ENCODE measurements at places on chromosomes 11 and 22. TPM values are rescaled to one million over a fixed set of nuclear protein-coding genes. Genes with fewer than 3 reads are reported as not detected.

The CASP5 gene
- total RNA-seq: not detected

DNA sequence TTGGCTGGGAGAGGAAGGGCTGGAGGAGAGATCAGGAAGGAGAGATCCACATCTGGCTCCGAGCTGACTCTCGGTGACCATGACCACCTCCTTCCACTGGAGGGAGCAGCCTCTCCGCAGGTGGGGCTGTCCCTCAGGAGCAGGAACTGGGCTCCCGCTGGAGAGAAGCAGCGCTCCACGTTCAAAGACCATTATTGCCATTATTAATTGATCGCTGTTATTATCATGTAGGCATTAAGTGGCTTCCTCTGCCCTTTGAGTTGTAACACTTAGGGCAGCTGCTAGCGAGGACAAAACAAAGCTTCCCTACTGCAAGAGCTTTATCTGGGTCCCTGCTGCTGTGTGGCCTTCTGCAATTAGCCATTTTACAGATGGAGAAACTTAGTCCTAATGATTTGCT is 251.9 kb downstream of the ST3GAL4 start:
- H3K4me1 ChIP-seq: peaks cover 11% of the 10 kb centered on the region
- H3K4me3 ChIP-seq: no peak overlapping the region
- peak; percentile 60 for DNase-seq
- peak overlapping the region; percentile 63 for H3K27ac ChIP-seq
- no peaks in the 10 kb centered on the region for H3K36me3 ChIP-seq
- peaks cover 4% of the 10 kb centered on the region for H3K27me3 ChIP-seq

- no peaks in the 10 kb centered on the region for H3K36me3 ChIP-seq
- peaks cover 18% of the 10 kb centered on the region for H3K4me1 ChIP-seq
- H3K4me3 ChIP-seq: no peak overlapping the region
- H3K27me3 ChIP-seq: no peaks in the 10 kb centered on the region
These were observed 40.6 kb downstream of the RSF1 start for GRCh38 chr11:77779935-77780334.

GRCh38 chr11:56910785-56911184 is 77.9 kb upstream of the OR5AK2 start:
- H3K27me3 ChIP-seq: no peaks in the 10 kb centered on the region
- H3K4me3 ChIP-seq: no peak overlapping the region
- no peak overlapping the region for H3K27ac ChIP-seq
- no peaks in the 10 kb centered on the region for H3K4me1 ChIP-seq
- no peaks in the 10 kb centered on the region for H3K36me3 ChIP-seq
- no peak for DNase-seq

- DNase-seq: no peak
- peaks cover 2% of the 10 kb centered on the region for H3K27me3 ChIP-seq
- no peaks in the 10 kb centered on the region for H3K36me3 ChIP-seq
- no peak overlapping the region for H3K27ac ChIP-seq
- peaks cover 25% of the 10 kb centered on the region for H3K4me1 ChIP-seq
These were observed 34.7 kb downstream of the PPP6R3 start for GRCh38 chr11:68495220-68495729.
